ENCODE measurements at places on chromosomes 2 and 18.
A peak's percentile ranks its signal among the peaks of the same experiment; 100 is the strongest.

GRCh38 chr18:33918571-33918970 is 306.1 kb downstream of the NOL4 start:
- no peak for DNase-seq

- no peak for DNase-seq
Measured at GRCh38 chr2:46167406-46167805, 129.8 kb upstream of the EPAS1 start.

- no peak for DNase-seq
Measured at GRCh38 chr2:8617048-8617447, 64.8 kb upstream of the ID2 start.

GRCh38 chr2:105763076-105763475 is 18.4 kb downstream of the NCK2 start:
- no peak for DNase-seq

- DNase-seq = no peak
Measured at GRCh38 chr2:70937866-70938585, 2.3 kb downstream of the ATP6V1B1 start.

- DNase-seq = no peak
Measured at GRCh38 chr2:160482673-160483072, 10.9 kb downstream of the RBMS1 start.

GRCh38 chr2:31247711-31248110 is 13.8 kb downstream of the EHD3 start:
- no peak for DNase-seq

DNA sequence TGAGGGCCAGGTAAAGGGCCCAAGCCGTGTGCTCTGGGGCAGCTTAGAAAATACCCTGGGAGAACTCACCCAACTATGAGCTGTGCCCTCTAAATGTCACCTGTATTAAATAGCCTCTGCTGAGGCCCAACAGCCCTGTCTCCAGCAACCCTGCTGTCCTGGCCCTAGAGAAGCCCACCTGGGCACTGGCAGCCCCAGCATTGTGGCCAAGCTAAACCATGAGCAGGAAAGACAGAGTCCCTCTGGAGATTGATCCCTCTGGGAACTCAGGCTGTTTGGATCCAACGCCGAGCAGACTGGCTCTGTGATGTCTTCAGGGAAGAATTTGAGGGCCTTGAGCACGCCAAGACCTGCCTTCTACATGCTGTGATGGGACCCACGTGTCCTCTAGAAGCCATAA is 126.5 kb downstream of the TTC32 start:
- DNase-seq = no peak

DNA sequence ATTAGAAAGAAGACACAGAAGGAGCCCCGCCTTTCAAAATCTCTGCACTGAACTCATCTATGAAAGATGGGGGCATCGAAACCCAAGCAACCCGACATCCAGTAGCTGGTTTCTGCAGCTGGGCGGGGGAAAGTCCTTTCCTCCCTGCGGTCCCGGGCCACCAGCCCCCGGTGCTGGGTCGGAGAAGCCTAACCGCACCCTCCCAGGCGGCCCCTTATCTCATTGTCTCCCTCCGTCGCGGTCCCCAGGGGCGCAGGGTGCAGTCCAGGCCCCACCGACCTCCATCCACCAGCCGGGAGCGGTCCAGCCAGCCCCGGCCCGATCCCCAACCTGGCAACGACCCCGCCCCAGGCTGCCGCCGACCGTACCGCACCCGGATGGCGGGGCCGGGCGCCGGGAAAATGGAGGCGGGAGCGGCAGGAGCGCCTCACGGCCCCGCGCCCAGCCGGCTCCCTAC is 452 bp downstream of the RAPH1 start:
- peak; percentile 56 for DNase-seq

- no peak for DNase-seq
Measured at GRCh38 chr2:26873286-26873983, 25.5 kb downstream of the DPYSL5 start.

DNA sequence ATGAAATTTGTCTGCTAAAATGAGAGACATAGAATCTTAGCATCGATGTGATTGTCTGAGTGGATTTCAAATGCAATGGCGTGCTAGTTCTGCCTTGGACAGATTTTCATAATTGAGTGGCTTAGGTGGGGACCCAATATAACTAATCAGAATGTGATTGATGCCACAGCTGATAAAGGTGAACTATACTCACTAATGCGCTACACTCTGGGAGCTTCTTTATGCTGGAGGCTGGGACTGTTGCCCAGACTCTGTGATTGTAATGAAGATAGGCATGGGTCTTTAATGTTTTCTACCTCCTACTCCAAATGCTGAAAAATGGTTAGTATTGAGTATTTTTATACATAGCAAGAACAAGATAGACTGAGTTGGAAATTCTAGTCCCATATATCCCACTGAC is 339.5 kb upstream of the SLC39A10 start:
- DNase-seq = no peak

GRCh38 chr2:151766437-151767153 is 32.3 kb upstream of the NEB start:
- DNase-seq = peak; percentile 3

GRCh38 chr2:202376460-202377206 is 506 bp downstream of the BMPR2 start:
- DNase-seq = peak; percentile 52

- DNase-seq = no peak
Measured at GRCh38 chr2:150872756-150873395, 385.4 kb upstream of the RND3 start.
